ENCODE measurements at places on chromosomes 5 and 9.
A peak's percentile ranks its signal among the peaks of the same experiment; 100 is the strongest.

DNA sequence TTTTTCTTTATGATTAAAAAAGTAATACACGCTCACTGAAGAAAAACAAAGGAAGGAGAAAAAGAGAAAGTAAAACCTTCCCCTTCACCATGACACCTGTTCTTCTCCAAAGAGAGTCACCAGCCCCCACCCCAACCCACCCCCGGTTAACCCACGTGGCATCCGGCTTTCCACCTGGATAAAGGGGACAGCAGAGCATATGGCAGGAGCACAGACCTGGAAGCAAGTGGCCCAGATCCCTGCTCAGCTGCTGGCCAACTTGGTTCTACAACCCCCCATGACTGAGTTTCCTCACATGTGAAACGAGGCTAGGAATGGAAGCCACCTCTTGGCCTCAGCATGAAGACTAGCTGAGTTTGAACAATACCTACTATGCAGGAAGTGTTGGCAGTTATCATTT, 5.1 kb downstream of the CCDC180 start:
- no peak for DNase-seq

DNA sequence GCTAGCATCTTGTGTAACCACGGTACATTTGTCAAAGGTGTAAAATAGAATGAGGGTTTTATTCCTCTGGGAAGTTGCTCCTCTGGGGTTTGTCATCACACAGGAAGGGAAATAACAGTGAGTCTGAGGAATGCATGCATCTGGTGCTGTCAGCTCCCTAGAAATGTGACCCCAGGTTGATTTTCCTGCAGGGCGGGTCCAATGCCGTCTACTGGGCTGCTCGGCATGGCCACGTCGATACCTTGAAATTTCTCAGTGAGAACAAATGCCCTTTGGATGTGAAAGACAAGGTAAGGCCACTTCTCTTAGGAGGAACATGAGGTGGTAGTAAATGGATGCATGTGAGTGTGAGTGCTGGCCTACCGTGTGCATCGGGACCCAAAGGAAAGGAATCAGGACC, 78.8 kb upstream of the CTSL start:
- no peak for DNase-seq

GRCh38 chr9:114238891-114239875, 83.7 kb upstream of the ORM1 start:
- DNase-seq, result no peak

GRCh38 chr5:145936401-145937131, at the start of gene SH3RF2:
Gene SH3RF2 (plus strand): TSS chr5:145936578. CDS start chr5:145937929, 1,351 bp downstream.
- DNase-seq, result peak; percentile 57

- DNase-seq, result no peak
These were observed 212.3 kb downstream of the TRIM36 start for GRCh38 chr5:114957384-114957783.

DNA sequence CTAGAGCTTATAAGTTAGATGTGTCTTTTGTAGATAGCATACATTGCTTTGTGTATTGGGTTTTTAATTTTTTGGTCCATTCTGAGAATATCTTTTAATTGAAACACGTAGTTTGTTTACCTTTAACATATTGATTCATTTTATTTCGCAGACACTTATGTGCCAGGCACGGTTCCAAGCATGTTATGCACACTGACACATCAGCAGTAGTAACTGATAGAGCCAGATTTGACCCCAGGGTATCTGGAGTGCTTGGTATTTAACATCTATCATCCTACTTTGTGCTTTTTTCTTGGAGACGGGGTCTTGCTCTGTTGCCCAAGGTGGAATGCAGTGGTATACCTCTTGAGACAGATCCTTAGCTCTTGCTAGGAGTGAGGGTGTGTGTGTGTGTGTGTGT, 71.9 kb downstream of the USP20 start:
- no peak for DNase-seq

DNA sequence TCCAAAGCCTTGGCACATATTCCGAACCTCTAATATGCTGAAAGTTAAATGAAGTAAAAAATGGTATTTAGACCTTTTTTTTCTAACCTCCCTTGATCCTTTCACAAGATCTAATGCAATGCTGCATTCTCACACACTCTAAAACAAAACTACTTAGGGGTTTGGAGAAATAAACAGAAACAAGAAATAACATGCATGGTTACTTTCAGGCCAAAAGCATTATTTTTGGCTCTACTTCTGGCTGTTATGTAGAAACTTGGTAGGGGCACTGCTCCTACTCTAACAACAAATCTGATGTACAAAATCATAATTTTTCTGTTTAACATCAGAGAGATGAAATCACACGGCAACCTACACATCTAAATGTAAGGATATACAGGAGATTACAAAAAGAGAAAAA, 51.2 kb downstream of the CHD1 start:
- no peak for DNase-seq

DNA sequence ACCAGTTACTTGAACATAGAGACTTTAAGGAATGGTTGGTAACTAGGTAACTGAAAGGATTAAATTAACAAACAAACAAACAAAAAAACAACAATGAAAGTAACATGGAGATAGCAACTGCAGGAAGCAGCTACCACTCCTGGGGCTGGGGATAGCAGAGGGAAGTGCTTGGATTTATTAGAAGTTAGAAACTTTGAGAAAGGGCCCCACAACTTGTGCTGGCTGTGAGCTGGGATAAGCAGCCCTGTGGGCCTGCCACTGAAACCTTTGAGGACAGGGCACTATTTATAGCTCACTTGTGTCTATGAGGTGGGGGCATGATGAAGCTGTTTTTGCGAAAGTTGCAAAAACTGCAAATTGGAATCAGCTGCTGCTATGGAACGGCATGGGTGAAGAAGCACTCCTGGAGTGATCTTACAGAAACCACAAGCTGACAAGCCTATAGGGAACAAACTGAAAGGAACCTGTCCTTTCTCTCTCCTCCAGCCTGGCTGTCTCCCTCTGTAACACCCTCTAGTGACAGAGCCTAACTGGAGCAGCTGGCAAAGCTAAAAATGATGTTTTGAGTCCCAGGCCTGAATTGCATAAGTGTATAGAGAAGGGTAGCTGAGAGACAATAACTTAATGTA, 91.4 kb upstream of the RANBP6 start:
- DNase-seq, result peak; percentile 36

DNA sequence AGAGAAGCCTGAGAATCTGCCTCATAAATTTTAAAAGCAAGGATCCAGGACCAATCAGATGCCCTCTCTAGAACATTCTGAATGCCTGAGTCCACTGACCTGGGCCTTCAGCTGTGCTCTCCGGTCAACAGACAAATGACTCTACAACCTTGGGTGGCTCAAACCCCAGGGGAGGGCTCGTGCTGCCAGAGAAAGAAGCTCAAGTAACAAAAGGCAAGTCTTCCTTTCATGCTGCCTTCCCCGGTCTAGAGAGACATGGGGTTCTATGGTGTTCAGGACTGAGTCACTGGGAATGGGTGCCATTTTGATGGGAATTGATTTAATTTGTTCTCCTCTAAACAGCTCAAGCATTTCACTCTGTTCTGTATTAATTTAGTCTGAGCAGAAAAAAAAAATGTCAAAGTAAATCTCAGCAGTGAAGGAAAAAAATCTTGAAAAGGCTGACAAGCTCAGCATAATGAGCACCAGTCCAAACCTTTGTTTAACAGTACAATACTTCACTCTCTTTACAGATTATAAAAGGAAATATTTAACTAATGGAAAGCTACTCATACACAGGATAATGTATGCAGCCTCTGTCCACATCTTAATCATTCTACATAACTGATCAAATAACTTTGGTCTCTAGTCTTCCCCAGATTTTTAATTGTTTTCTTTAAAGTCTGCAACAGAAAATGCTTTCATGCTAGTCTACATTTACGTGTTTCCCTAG, 191.0 kb downstream of the GLIS3 start:
- no peak for DNase-seq

GRCh38 chr9:21568484-21568883, 86.4 kb upstream of the IFNE start:
- no peak for DNase-seq

DNA sequence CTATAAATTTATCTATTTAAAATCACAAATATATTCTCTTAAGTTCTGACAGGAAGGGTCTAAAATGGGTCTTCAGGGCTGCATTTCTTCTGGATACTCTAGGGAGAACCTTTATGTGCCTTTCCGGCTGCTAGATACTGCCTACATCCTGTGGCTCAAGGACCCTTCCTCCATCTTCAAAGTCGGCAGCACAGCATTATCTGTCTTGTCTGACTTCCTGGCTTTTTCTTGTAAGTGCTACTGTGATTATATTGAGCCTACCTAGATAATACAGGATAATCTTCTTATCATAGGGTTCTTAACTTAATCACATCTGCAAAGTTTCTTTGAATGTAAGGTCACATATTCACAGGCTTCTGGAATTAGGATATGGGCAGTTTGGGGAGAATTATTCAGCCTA, 943.8 kb upstream of the TYRP1 start:
- DNase-seq, result no peak

GRCh38 chr5:74685979-74686631, 1.1 kb downstream of the HEXB start:
- no peak for DNase-seq

- DNase-seq, result no peak
These were observed 1148.4 kb downstream of the EFNA5 start for GRCh38 chr5:106522296-106522695.
